ENCODE measurements at places on chromosomes 7 and 10.

- DNase-seq: no peak
Measured at GRCh38 chr7:107318523-107319160, 149.8 kb downstream of the HBP1 start.

DNA sequence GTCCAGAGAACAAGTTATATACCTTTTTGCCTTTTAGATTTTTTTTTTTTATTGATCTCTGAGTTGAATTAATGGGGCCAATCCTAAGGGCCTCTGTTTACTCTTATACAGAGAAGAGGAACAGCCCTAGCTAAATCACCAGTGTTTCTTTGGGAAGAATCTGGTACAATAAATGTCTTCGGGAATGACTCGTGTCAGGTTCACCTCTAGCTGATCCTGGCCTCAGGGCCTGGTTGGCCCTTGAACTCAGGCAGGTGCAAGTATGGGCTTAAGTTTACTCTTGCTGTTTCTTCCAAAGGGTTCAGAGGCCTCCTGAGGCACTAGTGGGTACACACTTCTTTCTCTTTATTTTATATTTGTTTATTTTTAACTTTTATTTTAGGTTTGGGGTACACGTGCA is 71.0 kb downstream of the LRMDA start:
- no peak for DNase-seq

DNA sequence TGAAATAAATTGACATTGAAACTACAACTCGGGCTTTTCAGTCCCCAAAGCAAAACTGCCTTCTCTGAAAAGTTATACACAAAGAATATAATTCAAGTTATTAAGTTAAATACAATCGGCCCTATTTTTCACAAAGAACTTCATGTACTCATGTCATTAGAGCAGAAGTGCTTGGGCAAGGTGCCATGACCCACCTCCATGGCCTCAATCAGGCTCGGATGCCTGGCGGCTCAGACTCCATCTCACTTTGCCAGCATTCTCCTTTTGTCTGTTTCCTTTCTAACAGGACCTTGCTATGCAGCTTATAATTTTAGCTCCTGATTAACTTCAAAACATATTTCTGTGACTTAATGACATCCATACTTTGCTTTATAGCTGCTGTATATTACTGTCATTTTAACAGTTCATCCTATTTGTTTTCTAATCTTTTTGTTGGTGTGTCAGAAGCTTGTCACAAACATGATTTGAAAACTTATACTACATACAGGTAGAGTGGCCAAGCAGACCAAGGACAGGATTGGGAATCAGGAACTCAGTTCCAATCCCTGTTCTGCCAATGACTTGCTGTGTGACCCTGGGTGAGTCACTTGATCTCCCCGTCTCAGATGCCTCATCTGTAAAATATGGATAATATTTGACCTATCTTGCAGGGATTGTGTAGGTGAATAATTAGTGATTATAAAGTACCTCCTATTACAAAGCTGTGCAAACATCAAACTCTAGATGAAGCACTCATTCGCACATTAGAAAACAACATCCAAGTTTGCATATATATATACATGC is 60.8 kb upstream of the ITGA8 start:
- DNase-seq: no peak

GRCh38 chr7:134640842-134641715 is 5.6 kb upstream of the BPGM start:
- DNase-seq: no peak

DNA sequence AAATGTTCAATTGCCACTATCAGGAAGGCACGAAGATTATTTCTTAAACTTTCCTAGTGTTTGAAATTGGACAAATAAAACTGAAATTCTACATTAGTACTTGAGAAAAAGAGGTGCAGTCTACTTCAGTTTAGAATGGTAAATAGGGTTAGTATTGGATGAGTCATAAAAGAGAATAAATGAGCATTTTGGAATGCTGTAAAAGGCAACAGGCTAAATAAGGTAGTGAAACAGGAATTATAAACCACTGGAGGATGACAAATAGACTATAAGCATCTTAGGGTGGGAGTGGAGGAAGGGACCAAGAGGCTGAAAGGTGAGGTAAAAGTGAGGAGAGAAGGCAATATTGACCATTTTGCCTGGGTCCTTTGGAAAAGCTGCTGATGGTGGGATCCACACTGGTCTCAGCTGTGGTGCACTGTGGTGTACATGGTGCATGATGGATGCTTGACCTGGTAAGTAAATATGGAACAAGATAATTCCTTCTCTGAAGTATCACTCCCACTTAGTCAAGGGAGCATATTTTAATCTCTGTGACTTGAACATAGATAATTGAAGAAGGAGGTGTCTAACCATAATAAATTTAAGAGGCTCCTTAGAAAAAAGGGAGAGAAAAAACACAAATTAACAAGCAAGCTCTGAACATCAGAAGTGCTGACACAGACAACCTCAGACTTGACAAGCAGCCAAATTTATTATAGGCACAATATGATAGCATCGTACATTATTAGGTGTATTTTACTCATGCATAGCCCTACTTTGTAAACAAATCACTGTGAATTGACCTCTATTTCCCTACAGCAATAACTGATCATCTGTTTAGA is 76.4 kb upstream of the SCIN start:
- no peak for DNase-seq

DNA sequence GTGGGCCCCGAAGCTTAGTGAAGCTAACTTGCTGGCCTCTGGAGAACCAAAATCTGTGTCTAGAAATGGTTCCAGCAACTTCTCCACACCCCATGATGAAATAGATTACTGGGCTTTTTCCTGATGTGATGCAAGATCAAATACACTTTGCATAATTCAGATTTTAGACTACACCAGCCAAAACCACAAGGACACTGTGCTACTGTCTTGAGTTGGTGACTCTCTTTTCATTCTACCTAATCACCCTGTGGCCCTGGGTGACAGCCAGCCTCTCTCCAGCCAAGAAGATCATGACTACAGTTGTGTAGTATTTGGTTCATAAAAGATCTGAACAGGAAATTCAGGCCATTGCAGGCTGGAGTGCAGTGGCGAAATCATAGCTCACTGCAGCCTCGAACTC is 22.2 kb downstream of the AZGP1 start:
- DNase-seq: no peak

GRCh38 chr10:34845070-34845469 is 30.0 kb upstream of the PARD3 start:
- no peak for DNase-seq

- DNase-seq: no peak
Measured at GRCh38 chr7:86667732-86668131, 24.0 kb downstream of the GRM3 start.

GRCh38 chr10:69065406-69066361 is 22.2 kb upstream of the SRGN start:
- DNase-seq: no peak

- DNase-seq: no peak
Measured at GRCh38 chr10:14312014-14312413, 18.7 kb downstream of the FRMD4A start.

GRCh38 chr7:39623732-39624441 is 515 bp downstream of the RALA start:
- DNase-seq: peak; percentile 14

DNA sequence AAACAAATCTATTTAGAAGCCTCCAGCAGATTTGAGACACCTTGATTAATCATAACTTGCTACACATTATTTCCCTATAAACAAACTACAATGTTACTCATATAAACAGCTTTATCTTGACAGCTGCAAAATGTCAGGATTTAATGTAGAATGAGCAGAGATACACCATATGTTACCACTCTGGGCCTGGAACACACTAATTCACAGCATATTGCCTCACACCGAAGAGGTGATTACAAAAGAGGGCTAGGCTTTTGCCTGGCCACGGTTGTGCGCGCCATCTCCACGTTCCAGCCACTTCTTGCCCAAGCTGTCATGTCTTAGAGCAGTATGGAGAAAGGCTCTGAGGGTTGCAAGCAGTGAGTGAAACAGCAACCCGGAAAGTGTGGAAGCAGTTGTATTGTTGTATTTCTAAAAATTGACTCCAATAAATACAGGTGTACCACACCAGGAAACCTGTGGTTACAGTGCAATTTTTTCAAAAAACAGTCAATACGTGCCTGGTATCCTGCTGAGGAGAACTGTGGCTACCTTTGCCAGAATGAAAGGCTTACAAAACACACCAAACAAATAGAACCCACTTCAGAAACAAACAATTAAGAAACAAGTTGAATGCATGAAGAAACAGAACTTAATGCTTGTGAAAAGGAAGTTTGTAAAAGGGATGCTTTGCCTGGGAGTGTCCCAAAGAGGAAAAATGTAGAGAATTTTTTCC is 498.1 kb downstream of the PLXNA4 start:
- no peak for DNase-seq

DNA sequence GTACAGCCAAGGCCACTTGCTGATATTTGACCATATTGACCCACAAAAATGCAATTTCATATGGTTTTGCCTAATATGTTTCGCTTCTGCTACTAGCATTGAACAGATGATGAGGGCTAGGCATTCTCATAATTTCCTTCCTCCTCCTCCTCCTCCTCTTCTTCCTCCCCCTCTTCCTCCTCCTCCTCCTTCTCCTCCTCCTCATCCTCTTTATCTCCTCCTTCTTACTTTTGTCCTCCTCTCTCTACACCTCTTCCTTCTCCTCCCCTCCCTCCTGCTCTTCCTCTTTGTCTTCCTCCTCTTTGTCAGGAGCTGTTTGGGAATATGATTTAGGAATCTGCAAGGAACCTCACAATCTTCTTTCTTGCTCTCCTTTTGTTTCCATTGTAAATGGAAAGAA is 133.9 kb upstream of the CELF2 start:
- no peak for DNase-seq

GRCh38 chr7:25967278-25968204 is 184.5 kb upstream of the NFE2L3 start:
- no peak for DNase-seq

- no peak for DNase-seq
Measured at GRCh38 chr7:150332852-150333635, 8.4 kb downstream of the RARRES2 start.

- no peak for DNase-seq
Measured at GRCh38 chr10:78585952-78586351, 482.8 kb upstream of the ZMIZ1 start.

- no peak for DNase-seq
Measured at GRCh38 chr10:59382831-59383295, 20.5 kb upstream of the FAM13C start.

DNA sequence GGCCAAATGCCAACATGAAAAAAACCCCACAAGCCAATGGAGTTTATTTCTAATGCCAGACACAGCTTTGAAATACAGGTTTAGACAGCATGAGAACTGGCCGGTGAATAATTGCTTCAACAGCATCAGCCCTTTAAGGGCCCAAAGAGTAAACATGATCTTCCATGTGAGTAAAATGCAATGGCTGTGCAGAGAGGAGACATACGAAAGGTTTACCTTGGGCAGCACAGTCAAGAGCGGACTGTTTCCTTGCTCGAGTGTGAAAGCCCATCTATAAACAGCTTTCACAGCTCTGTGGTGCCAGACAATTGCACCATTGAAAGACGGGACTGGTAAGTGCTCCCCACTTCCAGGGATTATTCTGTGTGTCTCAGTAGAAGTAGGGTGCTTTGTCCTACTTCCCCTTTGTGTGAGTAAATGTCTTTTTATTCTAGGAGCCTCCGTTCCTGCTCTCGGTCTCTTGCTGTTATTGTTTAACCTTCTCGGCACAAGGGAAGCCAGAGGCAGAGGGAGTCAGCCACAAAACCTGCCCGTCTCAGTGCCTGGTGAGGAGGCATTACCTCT is 77.8 kb upstream of the KAT6B start:
- DNase-seq: no peak

- no peak for DNase-seq
Measured at GRCh38 chr7:69567800-69568199, 30.5 kb upstream of the AUTS2 start.

DNA sequence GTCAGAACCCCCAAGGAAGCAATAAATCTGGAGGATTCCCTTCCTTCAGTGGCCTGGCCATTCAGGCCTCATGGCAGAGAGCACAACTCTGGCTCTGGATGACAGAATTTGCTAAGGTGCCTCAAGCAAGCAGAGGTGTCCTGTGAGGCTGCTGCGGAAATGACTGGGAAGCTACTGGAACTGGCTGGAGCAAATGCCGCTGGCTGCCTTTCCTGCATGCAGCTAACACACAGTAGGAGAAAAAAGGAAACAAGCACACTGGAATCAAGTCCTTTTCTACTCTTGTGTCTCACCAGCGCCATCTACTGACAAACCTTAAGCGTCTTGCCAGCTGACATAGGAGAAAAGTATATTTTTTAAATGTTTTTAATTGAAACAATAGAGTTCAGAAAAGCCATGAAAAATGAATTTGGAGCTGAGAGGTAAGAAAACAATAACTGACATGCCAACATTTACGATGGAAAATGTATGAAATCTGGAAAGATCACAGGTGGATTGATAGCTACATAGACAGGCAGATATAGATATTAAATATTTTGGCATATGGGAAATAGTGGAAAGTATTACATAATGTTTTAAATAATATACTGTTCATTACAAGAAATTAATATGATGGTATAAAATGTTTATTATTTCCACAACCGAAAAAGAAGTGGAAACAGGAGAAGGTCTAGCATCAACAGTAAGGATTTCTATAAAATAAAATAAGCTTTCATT is 951.6 kb downstream of the ANKRD7 start:
- no peak for DNase-seq

GRCh38 chr7:143884241-143884968 is 17.6 kb downstream of the TCAF1 start:
- no peak for DNase-seq

GRCh38 chr7:72493850-72494661 is 81.9 kb upstream of the CALN1 start:
- peak; percentile 14 for DNase-seq

DNA sequence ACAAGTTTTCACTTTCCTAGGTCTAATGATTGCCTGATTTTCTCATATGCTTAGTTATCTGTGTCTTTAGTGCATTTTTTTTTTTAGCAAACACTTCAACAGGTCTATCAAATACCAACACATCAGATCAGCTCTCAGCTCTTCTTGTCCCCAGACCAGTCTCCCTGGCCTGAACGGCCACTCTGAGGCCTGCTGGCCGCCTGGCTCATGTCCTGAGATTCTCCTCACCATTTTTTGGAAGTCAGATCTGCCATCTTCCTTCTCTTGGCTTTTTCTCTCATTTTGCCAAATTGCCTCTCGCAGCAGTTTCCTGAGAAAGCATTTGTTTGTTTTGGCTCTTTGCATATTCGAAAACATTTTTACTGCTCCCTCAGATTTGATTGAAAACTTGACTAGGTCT is 29.3 kb downstream of the PPP2R2D start:
- DNase-seq: no peak

GRCh38 chr7:158414486-158414961 is 173.1 kb downstream of the PTPRN2 start:
- no peak for DNase-seq

DNA sequence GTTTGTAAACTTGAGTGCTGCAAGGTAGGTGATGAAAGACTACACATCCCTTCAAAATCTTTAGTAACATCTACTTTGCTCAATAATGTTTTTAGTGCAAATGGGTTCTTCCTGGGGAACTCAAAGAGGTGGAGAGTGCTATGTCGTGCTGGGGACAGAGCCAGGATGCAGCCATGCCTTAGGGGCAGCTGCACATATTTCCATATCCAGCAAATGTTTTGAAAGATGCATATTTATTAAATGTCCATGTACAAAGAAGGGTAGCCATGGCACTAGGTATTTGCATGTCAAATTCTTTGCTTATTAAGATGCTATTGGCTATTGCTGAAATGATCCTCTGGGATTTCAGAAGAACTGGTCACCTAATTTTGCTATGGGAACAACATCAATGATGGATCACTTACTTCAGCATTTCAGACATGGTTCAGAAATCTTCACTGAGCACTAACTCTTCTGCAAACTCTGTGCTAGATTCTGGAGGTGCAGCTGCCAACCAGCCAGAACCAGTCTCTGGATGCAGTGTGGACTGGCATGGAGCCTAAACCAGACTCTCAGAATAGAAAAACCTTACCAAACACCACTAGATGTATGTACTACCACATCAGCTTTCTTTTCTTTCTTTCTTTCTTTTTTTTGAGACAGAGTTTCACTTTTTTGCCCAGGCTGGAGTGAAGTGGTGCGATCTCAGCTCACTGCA is 31.7 kb upstream of the DNMBP start:
- no peak for DNase-seq
